Sigmoid colon (tissue), 7 donors: ENCODE measurements at places on chromosomes 5 and 9. TPM values are rescaled to one million over a fixed set of nuclear protein-coding genes. Genes with fewer than 3 reads are reported as not detected.

IL3 gene
- not detected for total RNA-seq

- no peak for DNase-seq
Measured at GRCh38 chr5:151096001-151096373, 15.2 kb upstream of the TNIP1 start.

- no peak for DNase-seq
Measured at GRCh38 chr5:56251440-56251839, 18.3 kb upstream of the ANKRD55 start.

GRCh38 chr5:59661954-59662615 is 231.4 kb downstream of the PDE4D start:
- no peak for DNase-seq
